NCI-H2081 (cell line): ENCODE measurements at places on chromosomes 1 and 21.

DNA sequence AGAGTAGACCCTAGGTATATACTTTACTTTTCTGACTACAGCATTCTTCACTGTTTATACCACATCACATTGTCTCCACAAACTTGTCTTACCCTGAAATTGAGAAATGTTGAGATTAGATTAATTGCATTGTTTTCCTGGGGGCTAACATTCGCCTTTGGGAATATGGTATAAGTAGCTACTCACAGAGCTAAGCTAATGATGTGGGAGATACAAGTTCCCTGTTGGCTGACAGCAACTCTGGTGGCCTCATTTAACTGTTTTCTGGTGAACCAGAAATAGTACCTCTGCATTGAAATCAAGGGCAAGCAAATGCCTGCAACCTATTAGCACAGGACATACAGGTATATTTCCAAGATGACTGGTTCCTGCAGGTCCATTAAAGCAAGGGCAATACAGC lies 13.2 kb upstream of the VCAM1 start:
- DNase-seq: no peak

DNA sequence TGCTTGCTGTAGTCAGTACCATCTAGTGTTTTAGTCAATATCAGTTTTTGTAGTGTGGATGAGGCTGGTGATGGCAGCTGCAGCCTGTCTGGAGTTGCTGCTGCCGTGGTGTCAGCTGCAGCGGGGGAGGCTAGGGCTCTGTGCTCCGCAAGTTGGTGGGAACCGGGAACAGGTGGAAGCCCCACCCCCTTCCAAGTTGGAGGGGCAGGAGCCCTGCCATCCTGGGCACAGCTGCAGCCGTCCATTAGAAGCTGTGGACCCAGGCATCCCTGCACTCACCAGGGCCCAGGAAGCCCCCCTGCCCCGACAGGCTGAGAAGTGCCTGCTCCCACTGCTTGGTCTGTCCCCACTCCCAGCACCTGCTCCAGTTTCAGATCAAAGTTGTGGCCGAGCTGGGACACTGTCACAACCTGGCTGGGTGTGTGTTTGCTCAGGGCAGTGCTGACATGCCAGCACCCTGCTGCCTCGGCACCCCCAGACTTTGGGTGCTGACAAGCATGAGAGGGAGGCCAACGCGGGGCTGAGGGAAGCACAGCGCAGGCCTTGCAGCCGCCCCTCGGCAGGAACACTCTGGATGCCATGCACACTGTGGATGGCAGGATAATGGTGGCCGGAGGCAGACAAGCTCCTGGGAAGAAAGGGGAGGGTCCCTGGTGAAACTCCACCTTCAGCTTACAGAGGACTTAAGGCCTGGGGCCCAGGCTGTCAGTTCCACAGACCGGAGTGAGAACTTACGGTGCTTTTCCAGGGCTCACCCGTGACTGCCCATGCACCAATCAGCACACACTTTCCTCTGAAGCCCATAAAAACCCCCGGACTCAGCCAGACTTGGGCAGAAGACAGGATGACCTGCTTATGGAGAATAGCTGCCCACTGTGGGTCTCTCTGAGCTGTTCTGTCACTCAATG lies 86.9 kb downstream of the ADARB1 start:
- no peak for DNase-seq

DNA sequence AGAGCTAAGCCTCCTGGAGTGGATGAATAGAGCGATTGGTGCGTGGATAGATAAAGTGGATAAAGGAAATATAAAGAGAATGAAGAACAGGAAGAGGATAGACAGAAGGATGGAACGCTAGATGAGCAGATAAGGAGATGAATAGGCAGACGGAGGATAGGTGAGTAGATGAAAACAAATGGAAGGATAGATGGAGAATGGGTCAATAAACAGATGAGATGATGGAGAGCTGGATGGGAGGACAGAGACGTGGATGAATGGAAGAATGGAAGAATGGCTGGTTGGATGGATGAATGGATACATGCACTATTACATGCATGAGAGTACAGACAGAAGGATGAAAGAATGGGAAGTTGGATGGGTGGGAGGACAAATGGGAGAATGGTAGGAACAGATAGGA lies 35.2 kb upstream of the EDN2 start:
- no peak for DNase-seq

DNA sequence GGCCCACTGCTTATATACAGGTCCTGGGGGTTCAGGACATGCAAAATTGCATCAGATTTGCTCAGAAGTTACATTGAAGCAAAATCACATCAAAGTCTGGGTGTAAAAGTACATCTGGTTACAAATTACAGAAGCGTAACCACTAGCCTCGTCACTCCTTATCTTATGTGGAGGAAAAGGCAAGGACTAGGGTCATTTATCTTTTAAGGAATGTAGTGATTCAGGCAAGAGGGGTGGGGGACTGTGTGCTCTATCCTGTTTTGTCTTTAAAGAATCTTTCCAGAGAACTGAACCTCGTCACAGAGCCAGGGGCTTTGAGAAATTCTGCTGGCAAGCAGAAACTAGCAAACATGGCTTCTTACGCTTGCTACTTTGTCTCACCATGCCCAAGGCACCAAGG lies 61.1 kb upstream of the RAB4A start:
- DNase-seq: no peak

DNA sequence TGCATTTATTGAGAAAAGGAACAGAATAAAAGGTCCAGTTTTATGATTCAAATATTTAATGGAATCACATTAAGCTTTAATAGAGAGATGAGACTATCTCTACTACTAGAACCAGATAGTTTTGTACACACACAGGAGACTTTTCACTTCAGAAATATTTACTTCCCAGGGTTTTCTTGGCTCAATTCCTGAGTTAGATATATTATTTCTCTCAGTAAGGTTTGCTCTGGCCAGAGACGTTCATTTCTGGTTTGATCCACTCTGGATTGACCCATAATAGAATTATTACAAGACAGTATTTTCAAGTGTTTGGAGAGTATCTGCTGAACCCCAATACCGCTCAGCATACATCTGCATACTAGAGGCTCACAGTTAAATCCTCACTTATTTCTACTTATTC lies 1.3 kb upstream of the RCOR3 start:
- DNase-seq: no peak

DNA sequence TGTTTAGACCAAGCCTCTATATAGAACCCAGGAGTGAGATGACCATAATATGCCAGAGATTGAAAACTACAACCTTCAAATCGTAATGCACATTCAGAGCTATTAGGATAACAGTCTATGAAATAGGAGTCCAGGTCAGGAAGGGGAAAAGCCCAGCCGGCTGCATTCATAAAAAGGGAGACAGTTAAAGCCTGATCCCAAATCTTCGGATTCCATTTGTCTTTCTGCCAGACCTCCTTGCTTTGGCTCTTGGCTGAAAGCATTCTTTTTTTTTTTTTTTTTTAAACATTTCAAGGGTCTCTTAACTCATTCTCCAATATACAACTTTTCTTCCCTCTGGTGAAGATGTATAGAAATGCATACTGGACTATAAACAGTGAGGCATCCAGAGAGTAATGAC lies 81.1 kb downstream of the NTPCR start:
- DNase-seq: no peak

DNA sequence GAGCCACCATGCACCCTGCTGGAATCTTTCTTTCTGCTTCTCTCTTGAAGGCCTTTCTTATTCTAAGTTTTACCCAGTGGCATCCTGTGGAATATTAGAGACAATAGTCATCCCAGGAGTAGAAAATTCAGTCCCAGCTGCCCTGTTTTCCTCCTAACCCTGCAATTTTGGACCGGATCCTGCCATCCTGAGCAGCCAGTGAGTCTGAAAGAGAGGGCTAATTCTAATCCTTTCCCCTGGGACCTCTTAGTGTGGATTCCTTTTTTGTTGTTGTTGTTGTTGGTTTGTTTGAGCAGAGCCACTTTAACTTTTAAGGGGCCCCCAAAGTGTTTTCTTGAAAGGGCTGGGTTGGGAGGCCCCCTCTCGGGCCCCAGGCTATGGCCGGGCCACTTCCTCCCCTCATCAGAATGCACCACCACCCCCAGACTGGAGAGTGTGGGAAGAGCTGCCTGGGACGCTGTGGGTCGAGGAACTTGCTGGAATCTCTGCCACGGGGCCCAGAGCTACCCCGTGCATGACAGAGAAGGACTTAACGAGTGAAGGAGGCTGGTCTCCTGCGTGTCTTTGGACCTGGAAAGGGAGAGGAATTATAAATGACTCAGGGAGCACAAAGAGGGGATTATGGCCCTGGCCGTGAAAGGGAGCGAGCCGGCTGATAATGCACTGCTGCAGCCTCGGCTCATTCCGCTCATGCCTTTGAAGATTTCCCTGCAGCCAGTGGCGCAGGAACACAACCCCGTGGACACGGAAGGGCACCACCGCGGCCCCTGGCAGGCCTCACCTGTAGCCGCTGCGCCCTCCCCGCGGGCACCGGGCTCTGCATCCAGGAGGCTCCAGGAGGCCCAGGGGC lies 81.0 kb upstream of the AKT3 start:
- no peak for DNase-seq

DNA sequence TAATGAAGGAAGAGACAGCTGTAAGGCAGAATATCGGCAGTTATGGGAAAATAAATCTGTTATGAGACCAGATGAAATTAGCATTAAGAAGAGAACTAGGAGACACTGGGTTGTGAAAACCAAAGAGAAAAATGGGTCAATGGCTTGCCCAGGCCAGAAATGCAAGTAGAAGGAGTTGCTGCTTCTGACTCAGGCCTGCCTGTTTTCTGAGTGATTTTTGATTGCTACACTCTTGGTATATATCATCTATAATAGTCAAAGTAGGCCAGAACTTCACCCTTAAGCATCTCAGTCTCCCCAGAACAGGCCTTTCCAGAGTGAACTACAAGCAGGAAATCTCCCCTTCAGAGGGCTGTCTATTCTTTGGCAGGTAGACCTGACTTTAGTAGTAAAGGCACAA lies 107.0 kb downstream of the NRIP1 start:
- no peak for DNase-seq

DNA sequence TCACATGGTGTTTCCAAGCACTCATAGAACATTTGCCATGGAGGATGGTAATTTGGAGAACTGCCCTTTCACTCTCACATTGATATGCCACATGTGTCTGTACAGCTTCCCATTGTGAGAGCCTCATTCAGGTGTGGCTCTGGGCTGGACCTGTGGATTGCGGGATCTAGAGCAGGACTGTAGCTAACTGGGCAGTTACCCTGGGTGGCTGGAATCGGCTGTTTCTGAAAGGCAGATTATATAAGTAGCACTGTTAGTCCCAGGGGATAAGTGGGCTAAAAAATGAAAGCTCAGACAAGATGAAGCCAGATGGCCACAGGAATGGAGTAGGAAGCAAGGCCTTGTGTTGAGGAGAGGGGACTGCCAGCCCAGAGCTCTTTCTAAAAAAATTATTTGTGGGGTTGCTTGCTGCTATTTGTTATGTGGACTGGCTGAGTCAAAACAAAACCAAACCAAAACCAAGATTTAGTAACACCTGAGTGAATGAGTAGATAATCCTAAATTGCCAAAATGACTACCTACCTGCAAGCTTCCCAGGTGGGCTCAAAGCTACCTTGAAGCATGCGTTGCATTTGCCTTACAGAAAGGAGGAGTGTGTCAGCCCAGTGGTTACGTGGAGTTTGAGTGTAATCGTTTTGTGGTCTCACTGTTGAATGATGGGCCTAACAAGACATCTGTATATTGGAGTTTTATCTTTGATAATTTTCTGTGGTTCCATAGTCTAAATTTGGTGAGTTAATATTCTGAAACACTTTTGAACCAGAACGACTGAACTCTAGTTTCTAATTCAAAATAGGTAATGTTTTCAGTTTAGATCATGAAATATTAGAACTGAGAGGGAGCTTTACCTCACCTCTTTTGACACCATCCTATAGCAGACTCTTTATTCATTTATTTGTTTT lies 58.0 kb downstream of the SDCCAG8 start:
- no peak for DNase-seq

- DNase-seq: no peak
These were observed 36.0 kb upstream of the SLC19A1 start for GRCh38 chr21:45578176-45578801.

DNA sequence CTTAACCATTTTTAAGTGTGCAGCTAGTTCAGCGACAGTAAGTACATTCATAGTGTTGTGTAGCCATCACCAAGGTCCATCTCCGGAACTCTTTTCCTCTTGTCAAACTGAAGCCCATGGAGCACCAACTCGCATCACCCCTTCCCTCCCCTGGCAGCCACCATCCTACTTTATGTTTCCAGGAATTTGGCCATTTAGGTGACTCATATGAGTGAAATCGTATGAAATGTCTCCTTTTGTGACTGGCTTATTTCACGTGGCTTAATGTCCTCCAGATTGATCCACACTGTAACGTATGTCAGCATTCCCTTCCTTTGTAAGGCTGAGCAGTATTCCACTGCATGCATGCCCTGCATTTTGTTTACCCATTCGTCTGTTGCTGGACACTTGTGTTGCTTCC lies 2.5 kb downstream of the COL6A2 start:
- DNase-seq: no peak

DNA sequence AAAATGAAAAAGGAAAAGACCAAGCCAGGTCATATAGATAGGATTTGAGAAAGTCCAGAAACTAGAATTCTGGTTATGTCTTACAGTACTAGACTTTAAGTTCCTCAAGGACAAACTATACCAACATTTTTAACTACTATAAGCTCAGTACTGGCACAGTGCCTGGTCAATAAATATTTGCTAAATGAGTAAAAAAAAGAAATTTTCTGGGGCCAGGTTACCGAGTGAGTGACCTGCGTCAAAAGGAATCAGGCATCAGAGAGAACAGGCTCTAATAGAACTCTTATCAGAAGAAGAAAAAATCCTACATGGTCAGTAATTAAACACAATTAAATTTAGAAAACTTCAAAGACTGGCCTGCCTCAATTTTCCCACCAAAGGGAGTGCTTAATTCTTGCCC lies 23.8 kb upstream of the YRDC start:
- DNase-seq: no peak

- no peak for DNase-seq
These were observed 38.1 kb upstream of the PTCH2 start for GRCh38 chr1:44881011-44881632.

DNA sequence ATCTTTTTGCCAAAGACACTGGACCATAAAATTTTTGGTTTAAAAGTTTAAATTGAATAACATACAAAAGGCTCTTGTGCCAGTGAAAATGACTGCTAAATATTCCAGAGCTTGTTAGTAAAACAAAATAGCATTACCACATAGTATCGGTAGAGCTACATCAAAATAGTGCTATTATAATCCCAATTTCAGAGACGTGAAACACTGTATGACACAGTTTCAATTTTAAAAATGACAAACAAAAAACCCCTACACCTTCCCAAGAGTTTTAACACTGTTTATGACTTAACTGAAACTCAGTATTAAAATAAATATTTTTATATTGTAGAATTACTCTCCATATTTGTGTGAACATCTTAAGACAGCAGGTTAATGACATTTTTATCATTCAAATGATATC lies 7.0 kb downstream of the SLC30A1 start:
- DNase-seq: no peak

DNA sequence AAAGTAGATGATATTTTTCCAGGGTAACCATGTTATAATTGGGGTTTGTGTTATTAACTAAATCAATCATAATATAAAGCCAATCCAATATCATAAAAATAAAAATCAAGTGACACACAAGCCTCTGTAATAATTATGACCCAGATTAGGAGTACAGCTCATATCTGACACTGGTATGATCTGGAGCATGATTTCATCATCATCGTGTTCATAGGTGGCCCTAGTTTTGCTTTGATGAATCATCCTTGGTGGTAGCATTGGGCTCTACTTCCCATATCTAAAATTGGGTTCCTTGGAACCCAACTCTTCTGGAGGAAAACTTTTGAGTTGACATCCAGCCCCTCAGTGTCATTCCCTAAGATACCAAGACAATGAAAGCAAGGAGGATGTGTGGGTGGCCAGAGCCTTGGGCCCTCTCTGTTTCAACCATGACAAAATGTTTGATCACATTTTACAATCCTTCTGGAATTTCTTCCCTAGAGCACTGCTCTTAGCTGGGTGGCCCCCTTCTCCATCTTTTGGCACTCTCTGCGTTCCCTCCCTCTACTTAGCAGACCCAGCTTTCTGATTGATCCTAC lies 37.0 kb upstream of the ENAH start:
- DNase-seq: no peak
